M059J (cell line): ENCODE measurements at places on chromosomes 2 and 18. TPM values are rescaled to one million over a fixed set of nuclear protein-coding genes. Genes with fewer than 3 reads are reported as not detected.

The CABYR gene
- 9.4 and 12.0 TPM in 2 replicates for total RNA-seq

The LIMS4 gene
- 0.76 and 0.94 TPM in 2 replicates for total RNA-seq

The HES6 gene
- 1.5 and 5.3 TPM in 2 replicates for total RNA-seq

The ZFAND2B gene
- total RNA-seq: 25.6 and 40.5 TPM in 2 replicates

The ATAD2B gene
- total RNA-seq: 2.9 and 3.8 TPM in 2 replicates

The SCN9A gene
- 0.42 and 0.86 TPM in 2 replicates for total RNA-seq

The MC2R gene
- not detected in 2 replicates for total RNA-seq

The CDK5R2 gene
- 0.05 TPM in 1 of 2 replicates, not detected in the other for total RNA-seq

The ELMOD3 gene
- 9.6 and 13.1 TPM in 2 replicates for total RNA-seq

The BMP10 gene
- not detected in 2 replicates for total RNA-seq

The KIAA2012 gene
- not detected in 2 replicates for total RNA-seq

The UGT1A5 gene
- total RNA-seq: not detected in 2 replicates

The SERTAD2 gene
- total RNA-seq: 10.0 and 16.9 TPM in 2 replicates

The CPLX4 gene
- total RNA-seq: not detected in 2 replicates

The TPRKB gene
- total RNA-seq: 75.0 and 149 TPM in 2 replicates

The CRYBA2 gene
- total RNA-seq: 0.17 TPM in 1 of 2 replicates, not detected in the other

The SLC30A3 gene
- not detected in 2 replicates for total RNA-seq

The REG3G gene
- total RNA-seq: not detected in 2 replicates

The GALNT5 gene
- 28.8 and 36.1 TPM in 2 replicates for total RNA-seq

The KIF5C gene
- 0.54 and 1.3 TPM in 2 replicates for total RNA-seq

The C2orf81 gene
- total RNA-seq: 0.57 and 1.6 TPM in 2 replicates

The C2orf72 gene
- 1.1 and 1.6 TPM in 2 replicates for total RNA-seq

The SCG2 gene
- total RNA-seq: 14.0 and 18.0 TPM in 2 replicates

The G6PC2 gene
- not detected in 2 replicates for total RNA-seq

The ALKAL2 gene
- not detected in 2 replicates for total RNA-seq

The POTEC gene
- 0.02 TPM in 1 of 2 replicates, not detected in the other for total RNA-seq

The CCT7 gene
- total RNA-seq: 246 and 380 TPM in 2 replicates

The NEUROD1 gene
- total RNA-seq: 0.44 TPM in 1 of 2 replicates, not detected in the other

The FHOD3 gene
- 8.1 and 13.1 TPM in 2 replicates for total RNA-seq

The CD8A gene
- not detected in 2 replicates for total RNA-seq

The CYP27A1 gene
- 2.7 and 5.2 TPM in 2 replicates for total RNA-seq
